ENCODE measurements at places on chromosomes 16 and 17. TPM values are rescaled to one million over a fixed set of nuclear protein-coding genes. Genes with fewer than 3 reads are reported as not detected.

The TMC7 gene
- 2.4 TPM for polyA plus RNA-seq

The STAT3 gene
- 60.0 TPM for polyA plus RNA-seq

The CD79B gene
- 3.5 TPM for polyA plus RNA-seq

The CCL2 gene
- polyA plus RNA-seq = 25.4 TPM

The TMED6 gene
- 3.7 TPM for polyA plus RNA-seq

The VASN gene
- polyA plus RNA-seq = 37.7 TPM

The VTN gene
- polyA plus RNA-seq = 18.2 TPM

The CRHR1 gene
- polyA plus RNA-seq = 0.17 TPM

The ATP2A3 gene
- polyA plus RNA-seq = 7.0 TPM

The PPP1R1B gene
- polyA plus RNA-seq = 23.1 TPM

The MYH8 gene
- 0.56 TPM for polyA plus RNA-seq

The HBA1 gene
- polyA plus RNA-seq = 545 TPM

The ZNF668 gene
- 5.1 TPM for polyA plus RNA-seq

The MYO15A gene
- 3.5 TPM for polyA plus RNA-seq

The KRTAP17-1 gene
- not detected for polyA plus RNA-seq

The MYH11 gene
- polyA plus RNA-seq = 14.1 TPM

The CIBAR2 gene
- 0.29 TPM for polyA plus RNA-seq

The TPSD1 gene
- not detected for polyA plus RNA-seq

The STAC2 gene
- polyA plus RNA-seq = 1.8 TPM

The ACSM3 gene
- 107 TPM for polyA plus RNA-seq

The TBC1D3E gene
- not detected for polyA plus RNA-seq

The WDR81 gene
- polyA plus RNA-seq = 10.5 TPM

The TMEM238L gene
- polyA plus RNA-seq = 0.14 TPM

The KRTAP2-1 gene
- polyA plus RNA-seq = not detected

The HOXB13 gene
- not detected for polyA plus RNA-seq

The ABCA3 gene
- polyA plus RNA-seq = 6.4 TPM

The C1QTNF1 gene
- 9.4 TPM for polyA plus RNA-seq

The DRC7 gene
- 0.16 TPM for polyA plus RNA-seq

The NPTX1 gene
- 1.3 TPM for polyA plus RNA-seq

The ATP6V0C gene
- 274 TPM for polyA plus RNA-seq

The NHLRC4 gene
- 6.1 TPM for polyA plus RNA-seq

The SPATA20 gene
- polyA plus RNA-seq = 49.9 TPM

The CPPED1 gene
- 25.1 TPM for polyA plus RNA-seq

The CBFA2T3 gene
- 2.7 TPM for polyA plus RNA-seq

Data from left renal pelvis (tissue), 4 donors.